H1 (cell line): ENCODE measurements at places on chromosomes 7 and 10. TPM values are rescaled to one million over a fixed set of nuclear protein-coding genes. Genes with fewer than 3 reads are reported as not detected.

GRCh38 chr7:128714701-128715495, 24.3 kb upstream of the CALU start:
- no peak for DNase-seq

DNA sequence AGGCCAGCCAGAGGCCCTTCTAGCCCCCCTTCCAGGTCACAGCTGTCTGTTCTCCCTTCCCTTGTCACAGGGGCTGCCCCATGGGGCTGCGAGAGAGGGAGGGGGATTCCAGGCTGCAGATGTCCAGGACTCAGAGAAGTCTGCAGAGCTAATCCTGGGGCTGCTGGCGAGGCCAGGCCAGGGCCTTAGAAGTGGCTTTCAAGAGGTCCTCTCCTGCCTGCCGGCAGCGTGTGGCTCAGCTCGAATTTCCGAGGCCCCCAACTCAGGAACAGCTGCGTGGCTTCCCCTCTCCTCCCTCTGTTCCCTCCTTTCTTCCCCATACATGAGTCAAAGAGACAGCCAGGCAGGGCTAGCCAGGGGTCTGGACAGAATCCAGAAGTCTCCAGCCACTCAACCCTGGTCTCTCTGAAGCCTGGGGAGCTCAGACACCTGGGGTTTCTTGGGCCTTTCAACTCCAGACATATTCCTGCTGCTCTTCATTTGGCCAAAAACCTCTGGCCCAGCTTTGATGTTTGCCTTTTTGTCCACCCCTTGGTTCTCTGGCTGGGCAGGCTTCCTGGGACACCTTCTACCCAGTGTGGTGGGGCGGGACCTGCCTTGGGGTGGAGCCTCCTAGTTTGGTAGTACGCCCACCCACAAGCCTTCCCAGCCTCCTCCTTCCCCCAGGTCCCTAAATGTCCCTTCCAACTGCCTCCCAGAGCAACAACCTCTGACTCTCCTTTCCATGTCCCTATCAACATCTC, 21.8 kb upstream of the EIF5AL1 start:
- DNase-seq: no peak

DNA sequence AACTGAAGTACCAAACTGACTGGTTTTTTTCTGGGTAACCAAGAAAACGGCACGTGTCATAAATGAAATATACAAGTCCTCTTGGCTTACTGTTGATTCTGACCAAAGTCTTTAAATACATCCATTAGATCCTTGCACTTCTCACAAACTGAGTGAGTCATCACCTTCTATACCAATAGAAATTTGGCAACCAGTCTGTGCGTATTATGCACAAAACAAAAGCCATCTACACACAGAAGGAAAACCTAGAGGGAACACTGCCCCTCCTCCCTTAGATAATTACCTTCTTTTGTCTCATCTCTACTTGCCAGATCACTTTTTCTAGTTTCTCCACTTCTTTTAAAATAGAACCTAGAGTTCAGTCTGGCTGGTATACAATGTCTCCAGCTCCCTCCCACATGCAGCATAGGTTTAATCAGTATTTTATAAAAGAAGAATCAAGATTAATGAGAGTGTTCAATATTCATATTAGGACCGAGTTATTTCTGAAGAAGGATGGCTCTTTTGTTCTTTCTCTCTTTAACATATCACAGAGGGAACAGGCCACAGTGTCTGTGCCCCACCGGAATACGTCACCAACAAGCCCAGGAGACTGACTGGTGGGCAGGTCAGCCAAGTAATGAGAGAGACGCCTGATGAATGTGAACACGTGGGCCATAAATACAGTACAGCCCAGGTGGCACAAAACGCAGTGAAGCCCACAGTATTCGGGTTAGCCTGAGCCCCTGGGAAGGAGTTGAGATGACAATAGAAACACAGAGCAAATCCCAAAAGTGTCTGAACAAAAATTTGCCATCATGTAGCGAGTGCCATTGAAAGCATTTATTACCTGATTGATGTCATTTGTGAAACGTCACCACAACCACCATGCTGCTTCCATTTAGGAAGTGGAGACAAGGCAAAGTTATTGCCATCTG, 91.3 kb downstream of the KIAA1549 start:
- DNase-seq: no peak

DNA sequence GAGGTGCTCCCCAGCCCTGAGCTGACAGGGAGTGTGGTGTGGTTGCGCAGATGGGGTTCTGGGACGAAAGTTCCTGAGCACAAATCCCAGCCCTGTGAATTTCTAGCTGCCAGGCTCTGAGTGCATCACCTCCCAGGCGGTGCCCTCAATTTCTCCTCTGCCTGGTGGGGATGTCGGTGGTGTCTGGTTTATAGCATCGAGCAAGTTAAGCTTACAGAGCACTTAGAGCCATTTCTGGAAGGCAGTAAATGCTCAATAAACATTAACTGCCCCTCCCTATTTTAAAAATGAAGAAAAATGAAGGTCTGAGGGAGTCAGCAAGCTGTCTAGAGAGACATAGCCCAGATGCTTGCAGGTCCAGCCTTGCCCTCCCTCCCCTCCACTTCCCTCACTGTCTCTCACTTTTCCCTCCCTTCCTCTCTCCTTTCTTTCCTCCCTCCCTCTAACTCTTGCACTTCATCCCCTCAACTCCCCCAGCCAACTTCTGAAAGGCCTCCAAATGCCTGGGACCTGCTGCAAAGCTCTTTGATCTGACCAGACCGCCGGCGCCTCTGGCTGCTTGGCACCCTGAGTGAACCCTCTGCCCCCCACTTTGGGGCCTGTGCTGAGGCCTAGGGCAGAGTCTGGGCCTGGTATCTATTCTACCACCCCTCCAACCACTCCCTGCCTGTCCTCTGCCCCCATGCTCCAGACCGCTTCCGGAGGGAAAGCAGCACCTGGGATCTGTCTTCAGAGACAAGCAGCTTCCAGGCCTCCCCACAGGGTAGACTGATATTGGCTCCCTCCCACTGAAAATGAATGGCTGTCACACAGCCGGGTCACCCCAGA, 438.3 kb downstream of the RPS24 start:
- no peak for DNase-seq

GRCh38 chr10:72098301-72098835, 10.0 kb upstream of the SPOCK2 start:
- DNase-seq: no peak

GRCh38 chr7:100490483-100491191, 6.9 kb downstream of the NYAP1 start:
- no peak for DNase-seq

- no peak for DNase-seq
Observed at GRCh38 chr7:142797391-142798377, 26.9 kb downstream of the PRSS2 start.

DNA sequence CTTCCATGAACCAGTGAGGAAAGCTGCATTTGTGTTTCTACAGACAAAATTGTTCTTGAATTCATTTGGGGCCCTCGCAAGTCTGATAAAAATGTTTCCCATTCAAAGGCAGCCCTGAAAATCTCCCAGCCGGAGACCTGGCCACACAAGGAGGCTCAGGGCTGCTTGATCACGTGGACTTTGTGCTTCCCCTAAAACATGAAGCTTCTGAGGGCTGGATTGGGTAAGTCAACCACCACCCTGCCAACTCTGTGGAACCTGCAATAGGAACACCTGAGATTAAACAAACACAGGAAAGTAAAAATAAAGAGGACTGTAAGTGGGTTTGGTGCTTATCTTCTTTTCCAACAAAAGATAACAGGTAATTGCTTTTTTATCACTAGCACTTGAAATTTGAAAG, 133.8 kb downstream of the C10orf90 start:
- no peak for DNase-seq

DNA sequence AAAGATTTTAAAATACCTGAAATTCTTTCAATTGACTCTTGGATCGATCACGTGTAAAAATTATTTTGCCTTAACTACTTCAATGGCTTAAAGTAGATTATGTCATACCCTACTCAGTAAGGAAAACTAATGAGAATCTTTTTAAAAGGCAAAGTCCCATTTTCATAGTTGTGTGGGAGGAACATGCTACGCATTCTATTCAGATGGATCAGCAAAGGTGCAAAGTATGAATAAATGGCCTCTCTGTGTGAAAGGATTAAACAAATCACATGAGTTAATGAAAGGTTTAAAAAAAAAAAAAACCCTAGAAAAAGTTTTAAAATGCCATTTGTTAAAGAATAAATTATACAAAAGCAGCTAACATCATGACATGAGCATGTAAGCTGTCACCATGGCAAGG, 77.1 kb downstream of the ENO4 start:
- no peak for DNase-seq

GRCh38 chr10:86044029-86044428, 322.6 kb downstream of the GRID1 start:
- DNase-seq: no peak

- DNase-seq: no peak
Observed at GRCh38 chr7:15853832-15854470, 167.5 kb upstream of the MEOX2 start.

DNA sequence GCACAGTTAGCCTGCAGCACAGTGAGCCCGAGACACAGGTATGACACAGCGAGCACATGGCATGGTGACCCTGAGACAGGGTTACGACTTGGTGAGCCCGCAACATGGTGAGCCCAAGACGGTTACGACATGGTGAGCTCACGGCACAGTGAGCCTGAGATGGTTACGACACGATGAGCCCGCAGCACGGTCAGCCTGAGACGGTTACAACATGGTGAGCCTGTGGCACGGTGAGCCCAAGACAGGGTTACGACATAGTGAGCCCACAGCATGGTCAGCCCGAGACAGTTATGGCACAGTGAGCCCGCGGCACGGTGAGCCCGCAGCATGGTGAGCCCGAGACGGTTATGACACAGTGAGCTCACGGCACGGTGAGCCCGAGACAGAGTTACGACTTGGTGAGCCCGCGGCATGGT, 156.1 kb downstream of the MAD1L1 start:
- no peak for DNase-seq

GRCh38 chr7:131157530-131158243, 170.0 kb upstream of the MKLN1 start:
- peak; percentile 41 for DNase-seq

DNA sequence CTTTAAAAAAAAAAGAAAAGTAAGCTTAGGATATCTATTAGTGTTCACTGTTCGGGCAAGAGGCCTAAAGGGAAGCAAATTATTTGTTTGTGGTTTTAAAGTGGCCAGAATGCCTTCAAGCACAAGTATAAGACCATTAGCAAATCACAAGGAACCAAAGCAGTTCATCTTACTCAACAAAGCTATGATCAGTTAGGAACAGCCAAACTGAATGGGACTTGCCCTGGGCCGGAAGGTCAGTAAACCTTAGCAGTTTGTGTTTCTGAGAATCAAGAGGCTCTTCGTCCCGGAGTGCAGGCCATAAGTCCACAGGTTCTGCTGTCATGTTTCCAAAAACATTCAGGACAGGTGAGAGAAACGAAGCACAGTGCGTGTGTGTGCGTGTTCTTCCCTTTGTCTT, 4.5 kb downstream of the FBXW4 start:
- no peak for DNase-seq

DNA sequence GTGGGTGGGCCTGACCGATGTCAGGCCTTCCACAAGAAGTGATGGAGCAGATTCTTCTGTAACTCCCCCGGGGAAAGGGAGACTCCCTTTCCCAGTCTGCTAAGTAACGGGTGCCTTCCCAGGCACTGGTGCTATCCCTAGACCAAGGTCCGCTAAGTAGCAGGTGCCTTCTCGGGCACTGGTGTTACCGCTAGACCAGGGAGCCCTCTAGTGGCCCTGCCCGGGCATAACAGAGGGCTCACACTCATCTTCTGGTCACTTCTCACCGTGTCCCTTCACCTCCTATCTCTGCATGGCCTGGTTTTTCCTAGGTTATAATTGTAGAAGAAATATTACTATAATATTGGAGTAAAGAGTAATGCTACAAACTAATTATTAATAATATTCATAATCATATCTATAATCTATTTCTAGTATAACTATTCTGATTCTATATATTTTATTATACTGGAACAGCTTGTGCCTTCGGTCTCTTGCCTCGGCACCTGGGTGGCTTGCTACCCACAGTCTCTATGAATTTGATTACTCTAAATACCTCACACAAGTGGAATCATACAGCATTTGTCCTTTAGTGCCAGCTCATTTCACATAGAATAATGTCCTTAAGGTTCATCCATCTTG, 1378.7 kb downstream of the XPNPEP1 start:
- peak; percentile 23 for DNase-seq

- DNase-seq: no peak
Observed at GRCh38 chr10:10871352-10871751, 146.3 kb upstream of the CELF2 start.

DNA sequence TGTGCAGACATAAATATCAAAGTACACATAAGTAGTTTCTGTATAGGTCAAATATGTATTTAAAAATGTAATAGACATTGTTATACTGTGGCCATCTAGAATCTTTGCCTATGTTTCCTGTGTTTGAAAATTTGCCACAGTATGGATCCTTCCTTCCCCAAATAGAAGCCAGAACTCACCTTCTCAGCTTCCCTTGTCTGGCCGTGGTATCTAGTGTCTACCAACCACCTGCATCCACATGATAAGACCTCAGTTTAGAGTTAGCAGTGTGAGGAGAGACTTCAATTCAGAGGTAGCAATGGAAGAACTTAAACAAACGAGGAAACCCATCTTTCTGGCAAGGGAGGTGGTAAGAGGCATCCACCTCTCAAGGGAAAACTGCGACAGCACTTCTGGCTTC, 4.9 kb downstream of the TRDMT1 start:
- DNase-seq: no peak

GRCh38 chr7:124536156-124536762, 229.3 kb downstream of the GPR37 start:
- no peak for DNase-seq

PAXIP1 gene
- total RNA-seq: 30.5 and 32.4 TPM in 2 replicates

MACROH2A2 gene
- 7.8 and 7.9 TPM in 2 replicates for total RNA-seq

ZNF727 gene
- total RNA-seq: not detected in 2 replicates

TMEM248 gene
- total RNA-seq: 60.9 and 63.6 TPM in 2 replicates

EN2 gene
- not detected in 2 replicates for total RNA-seq

NEUROG3 gene
- 0.31 TPM in 1 of 2 replicates, not detected in the other for total RNA-seq

JCAD gene
- total RNA-seq: 2.9 and 5.2 TPM in 2 replicates

DCLRE1A gene
- total RNA-seq: 10.1 and 11.4 TPM in 2 replicates

PKD2L1 gene
- total RNA-seq: 0.17 and 0.20 TPM in 2 replicates

GRM3 gene
- 3.4 and 4.2 TPM in 2 replicates for total RNA-seq

FAM25C gene
- not detected in 2 replicates for total RNA-seq

ITIH2 gene
- not detected in 2 replicates for total RNA-seq

DRGX gene
- not detected in 2 replicates for total RNA-seq

COL13A1 gene
- total RNA-seq: 4.5 and 5.2 TPM in 2 replicates

MBL2 gene
- not detected in 2 replicates for total RNA-seq
